ENCODE measurements at places on chromosomes 1 and 21. TPM values are rescaled to one million over a fixed set of nuclear protein-coding genes. Genes with fewer than 3 reads are reported as not detected.

The VASH2 gene
- total RNA-seq: 1.3 TPM

The AIRE gene
- not detected for total RNA-seq

The ATP1A4 gene
- not detected for total RNA-seq

The F13B gene
- 0.12 TPM for total RNA-seq

The ADAMTS5 gene
- not detected for total RNA-seq

The RPRD2 gene
- 23.0 TPM for total RNA-seq

The NKAIN1 gene
- 1.0 TPM for total RNA-seq

The HES3 gene
- total RNA-seq: not detected

The AVPR1B gene
- total RNA-seq: not detected

The PROK1 gene
- not detected for total RNA-seq

The CFAP141 gene
- total RNA-seq: not detected

The TDRD5 gene
- total RNA-seq: 0.10 TPM

The LCE1A gene
- not detected for total RNA-seq

The KCNJ15 gene
- not detected for total RNA-seq

The SHISAL2A gene
- total RNA-seq: not detected

All from NCI-H460 (cell line).